Skin of body (tissue), 3 donors: ENCODE measurements at places on chromosomes 6 and 20. TPM values are rescaled to one million over a fixed set of nuclear protein-coding genes. Genes with fewer than 3 reads are reported as not detected.

ANGPT4 gene
- 0.10 TPM for total RNA-seq

- DNase-seq: no peak
Measured at GRCh38 chr20:57622201-57622570, 2.0 kb upstream of the ZBP1 start.

DNA sequence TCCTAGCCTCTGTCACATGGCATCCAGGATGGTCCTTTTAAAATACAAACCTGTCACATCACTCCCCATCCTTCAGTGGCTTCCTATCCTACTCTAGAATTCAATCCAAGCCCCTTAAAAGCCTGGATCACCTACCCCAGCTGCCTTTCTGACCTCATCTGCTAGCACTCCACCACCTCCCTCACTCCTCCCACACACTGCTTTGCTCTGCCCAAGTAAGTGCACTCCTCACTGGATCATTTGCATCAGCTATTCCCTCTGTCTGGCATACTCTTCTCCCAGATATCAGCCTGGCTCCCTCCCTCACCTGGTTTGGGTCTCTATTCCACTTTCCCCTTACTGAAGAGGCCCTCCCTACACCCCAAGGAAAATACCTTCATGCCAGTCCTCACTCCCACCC lies 10.5 kb downstream of the C6orf136 start:
- DNase-seq: no peak

DNA sequence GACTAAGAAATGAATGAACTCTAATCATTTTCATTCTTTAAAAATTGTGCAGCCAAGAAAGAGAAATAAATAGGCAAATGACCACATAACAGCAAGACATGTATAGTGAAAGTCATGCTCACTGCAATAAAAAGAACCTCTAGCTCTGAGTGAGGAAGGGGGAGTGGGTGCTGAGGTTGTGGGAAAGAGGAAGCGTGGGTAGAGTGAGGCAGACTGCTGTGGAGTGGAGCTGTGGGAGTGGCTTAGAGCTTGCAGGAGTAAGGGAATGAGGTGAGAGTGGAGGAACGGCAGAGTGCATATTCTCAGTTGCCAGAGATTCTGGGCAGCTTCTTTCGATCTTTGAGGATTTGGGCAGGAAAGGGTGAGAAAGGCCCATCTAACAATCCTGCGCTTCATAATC lies 10.4 kb downstream of the DEFB129 start:
- no peak for DNase-seq

DNA sequence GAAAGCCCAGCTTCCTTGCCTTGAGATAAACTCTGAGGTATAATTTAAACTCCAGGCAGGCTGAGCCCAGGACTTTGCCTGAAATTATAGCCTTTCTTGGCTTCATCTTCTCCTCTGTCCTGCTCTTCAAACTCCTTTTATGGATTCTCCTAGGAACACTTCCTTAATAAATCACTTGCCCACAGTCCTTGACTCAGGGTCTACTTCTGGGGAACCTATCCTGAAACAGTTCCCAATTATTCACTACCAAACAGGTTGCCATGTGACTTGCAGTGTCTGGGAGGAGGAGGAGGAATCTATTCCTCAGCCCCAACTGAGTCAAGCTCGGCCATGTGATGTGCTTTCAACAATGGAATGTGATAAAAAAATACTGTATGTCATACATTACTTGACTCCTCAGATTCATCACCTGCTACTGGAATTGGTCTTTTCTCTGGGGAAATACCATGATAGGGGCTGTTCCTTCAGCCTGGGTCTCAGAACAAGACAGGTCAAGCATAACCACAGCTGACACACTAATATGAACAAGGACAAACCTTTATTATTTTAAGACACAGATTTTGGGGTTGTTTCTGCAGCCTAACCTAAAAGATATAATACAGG lies 20.5 kb upstream of the CDKN1A start:
- no peak for DNase-seq
